ENCODE measurements at places on chromosomes 16 and 17. TPM values are rescaled to one million over a fixed set of nuclear protein-coding genes. Genes with fewer than 3 reads are reported as not detected.

GRCh38 chr17:10499950-10500349, 18.4 kb downstream of the MYH1 start:
- no peak for DNase-seq

The AMDHD2 gene
- 29.0 TPM for total RNA-seq

DNA sequence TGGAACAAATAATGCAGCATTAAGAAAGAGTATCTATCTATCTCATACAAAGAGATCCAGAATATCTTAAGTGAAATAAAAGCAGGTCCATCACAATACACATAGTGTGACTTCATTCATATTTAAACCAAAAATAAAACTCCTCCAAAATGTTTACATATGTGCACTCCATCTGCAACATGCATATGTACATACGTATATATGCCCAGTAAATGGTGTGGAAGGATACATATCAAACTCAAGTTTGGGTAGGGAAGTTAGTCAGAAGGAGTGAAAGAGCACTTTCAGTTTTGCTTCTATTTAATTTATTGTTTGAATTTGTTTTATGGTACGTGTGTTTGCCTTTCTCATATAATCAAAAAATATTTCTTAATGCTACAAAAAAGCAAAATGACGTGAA, 12.0 kb upstream of the ADAT1 start:
- DNase-seq, result no peak

DNA sequence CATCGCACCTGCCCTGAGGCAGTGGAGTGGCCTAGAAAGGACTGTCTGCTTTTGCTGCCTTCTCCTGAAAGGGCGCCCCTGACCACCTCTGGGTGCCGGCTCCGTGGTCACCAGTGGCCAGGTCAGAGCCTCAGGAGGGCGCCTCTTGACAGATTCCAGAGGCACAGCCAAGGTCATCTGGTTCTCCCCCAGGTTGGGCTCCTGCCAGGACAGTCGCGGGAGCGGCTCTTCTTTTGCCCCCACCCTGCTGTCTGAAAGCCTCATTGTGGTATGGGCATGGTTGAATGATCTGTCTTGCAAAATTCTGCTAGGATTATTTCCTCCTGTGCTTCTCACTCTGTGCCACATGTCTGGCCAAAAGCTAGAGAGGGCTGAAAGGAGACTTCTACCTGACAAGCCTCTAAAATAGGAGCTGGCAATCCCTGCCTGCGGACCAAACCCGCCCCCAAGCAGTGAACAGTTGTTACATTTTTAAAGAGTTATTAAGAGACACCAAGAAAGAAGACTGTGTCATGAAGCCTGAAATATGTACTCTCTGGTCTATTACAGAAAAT, 82.8 kb downstream of the SNX29 start:
- DNase-seq, result no peak

The CCL23 gene
- total RNA-seq, result not detected

GRCh38 chr16:88783391-88784073, 1.5 kb downstream of the PIEZO1 start:
- DNase-seq, result no peak

- peak; percentile 68 for DNase-seq
These were observed 5.9 kb downstream of the KDM6B start for GRCh38 chr17:7839876-7840261.

DNA sequence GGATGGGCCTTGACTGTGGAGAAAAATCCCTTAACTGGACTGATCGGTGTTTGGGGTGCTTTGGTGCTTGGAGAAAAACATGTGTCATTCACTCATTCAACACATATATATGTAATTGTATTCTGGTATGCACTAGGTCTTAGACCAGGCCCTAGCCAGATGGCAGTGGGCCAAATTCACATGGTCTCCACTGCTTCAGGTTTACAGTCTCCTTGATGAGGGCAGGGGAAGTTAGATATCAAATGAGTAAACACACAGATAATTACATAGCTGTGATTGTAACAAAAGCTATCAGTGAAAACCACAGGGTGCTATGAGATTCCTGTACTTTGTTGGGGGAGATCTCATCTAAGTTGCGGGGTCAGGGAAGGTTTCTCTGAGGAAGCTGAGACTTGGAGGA, 78.8 kb downstream of the WWP2 start:
- DNase-seq, result no peak

- peak; percentile 88 for DNase-seq
These were observed 878 bp downstream of the HEXIM1 start for GRCh38 chr17:45149037-45149668.

The OR3A2 gene
- total RNA-seq, result 1.8 TPM

The ITGB4 gene
- total RNA-seq, result 1.8 TPM

The DPEP1 gene
- not detected for total RNA-seq

The IRX3 gene
- total RNA-seq, result not detected

The CA5A gene
- total RNA-seq, result not detected

The HOXB2 gene
- total RNA-seq, result 12.6 TPM

DNA sequence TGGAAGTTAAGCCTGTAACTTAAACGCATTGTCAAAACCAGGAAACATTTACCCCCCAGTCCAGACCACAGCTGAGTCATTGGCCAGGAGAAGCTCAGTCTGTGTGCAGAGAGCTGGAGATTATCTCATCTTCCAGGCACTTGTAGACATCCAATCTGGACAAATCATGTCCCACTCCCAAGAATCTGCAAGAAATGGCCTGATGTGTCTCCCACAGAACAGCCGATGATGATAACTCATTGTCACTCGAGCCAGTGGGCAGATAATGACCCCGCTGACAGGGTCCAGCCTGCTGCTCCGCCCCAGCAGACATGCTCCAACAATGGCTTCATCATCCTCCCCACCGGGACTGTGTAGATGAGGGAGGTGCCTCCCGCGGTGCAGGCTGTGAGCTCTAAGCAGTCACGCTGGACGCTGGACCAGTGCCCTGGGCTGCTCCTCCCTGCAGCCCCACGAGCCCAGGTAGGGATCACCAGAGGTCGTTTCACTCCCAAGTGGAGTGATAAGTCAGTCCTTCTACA, 322.5 kb downstream of the C16orf95 start:
- no peak for DNase-seq

- DNase-seq, result no peak
These were observed 25.8 kb upstream of the STH start for GRCh38 chr17:45973099-45973780.

The AATK gene
- total RNA-seq, result 0.98 TPM

GRCh38 chr17:43018008-43018853, 4.0 kb downstream of the VAT1 start:
- DNase-seq, result no peak

The PER1 gene
- total RNA-seq, result 129 TPM

DNA sequence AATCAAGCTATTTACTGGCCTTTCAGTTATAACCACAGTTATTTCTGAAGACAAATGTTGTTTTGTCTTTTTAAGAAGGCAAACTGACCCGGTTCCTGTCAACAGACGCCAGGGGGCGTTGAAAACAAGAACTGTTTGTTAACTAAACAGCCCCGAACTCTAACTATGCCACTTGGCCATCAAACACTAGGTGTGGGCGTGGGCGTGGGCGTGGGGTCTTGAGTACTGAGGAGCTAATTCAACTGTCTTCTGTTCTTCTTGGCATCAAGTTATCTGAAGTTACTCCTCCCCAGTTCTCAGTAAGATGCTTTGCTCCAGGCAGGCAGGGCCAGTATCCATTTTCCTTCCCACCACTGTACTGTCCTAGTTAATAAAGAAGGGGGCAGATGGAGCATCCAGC, 63.3 kb upstream of the MTMR4 start:
- DNase-seq, result peak; percentile 65

GRCh38 chr16:1647856-1648255, 30.2 kb upstream of the JPT2 start:
- no peak for DNase-seq

The UQCRC2 gene
- total RNA-seq, result 383 TPM

DNA sequence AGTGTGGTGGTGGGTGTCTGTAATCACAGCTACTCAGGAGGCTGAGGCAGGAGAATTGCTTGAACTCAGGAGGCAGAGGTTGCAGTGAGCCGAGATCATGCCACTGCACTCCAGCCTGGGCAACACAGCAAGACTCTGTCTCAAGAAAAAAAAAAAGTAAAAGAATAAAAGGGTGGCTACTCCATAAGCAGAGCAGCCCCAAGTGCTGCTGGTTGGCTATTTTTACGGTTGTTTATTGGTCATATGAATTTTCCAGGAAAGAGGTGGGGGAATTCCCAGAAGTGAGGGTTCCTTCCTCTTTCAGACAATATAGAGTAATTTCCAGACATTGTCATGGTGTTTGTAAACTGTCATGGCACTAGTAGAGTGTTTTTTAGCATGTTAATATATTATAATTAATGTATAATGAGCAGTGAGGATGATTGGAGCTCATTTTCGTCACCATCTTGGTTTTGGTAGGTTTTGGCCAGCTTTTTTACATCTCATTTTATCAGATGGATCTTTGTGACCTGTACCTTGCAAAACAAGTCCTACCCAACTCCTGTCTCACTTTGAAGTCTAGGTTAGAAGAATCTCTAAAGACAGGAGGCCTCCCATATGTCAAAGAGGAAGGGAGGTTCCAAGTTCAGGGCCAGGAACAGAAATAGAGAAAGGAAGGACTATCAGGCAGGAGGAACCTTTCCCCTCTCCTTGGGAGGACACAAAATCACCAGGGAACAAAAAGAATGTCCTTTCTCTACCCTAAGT, 39.1 kb downstream of the HOXB1 start:
- peak; percentile 16 for DNase-seq

The SLC22A31 gene
- 0.20 TPM for total RNA-seq

DNA sequence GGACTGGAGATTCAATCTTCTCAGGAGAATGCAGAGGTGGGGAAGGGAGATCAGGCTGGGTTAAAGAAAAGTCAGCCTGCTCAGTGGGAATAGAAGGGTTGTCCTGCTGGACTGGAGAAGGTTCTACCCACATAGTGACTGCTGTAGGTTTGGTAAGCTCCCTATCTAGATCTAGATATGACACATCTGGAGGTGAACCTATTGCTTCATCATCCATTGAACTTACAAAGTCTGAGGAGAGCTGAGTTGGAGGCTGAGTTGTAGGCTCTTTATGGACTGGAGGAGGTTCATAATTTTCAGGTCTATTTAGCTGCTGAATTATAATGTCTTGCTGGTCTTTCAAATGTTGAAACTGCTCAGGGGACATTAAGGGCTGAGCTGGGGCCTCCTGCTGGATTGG, 46.0 kb upstream of the NF1 start:
- no peak for DNase-seq

The CCL7 gene
- total RNA-seq, result not detected

- DNase-seq, result peak; percentile 66
These were observed 10.8 kb downstream of the TMEM235 start for GRCh38 chr17:78242024-78242742.

DNA sequence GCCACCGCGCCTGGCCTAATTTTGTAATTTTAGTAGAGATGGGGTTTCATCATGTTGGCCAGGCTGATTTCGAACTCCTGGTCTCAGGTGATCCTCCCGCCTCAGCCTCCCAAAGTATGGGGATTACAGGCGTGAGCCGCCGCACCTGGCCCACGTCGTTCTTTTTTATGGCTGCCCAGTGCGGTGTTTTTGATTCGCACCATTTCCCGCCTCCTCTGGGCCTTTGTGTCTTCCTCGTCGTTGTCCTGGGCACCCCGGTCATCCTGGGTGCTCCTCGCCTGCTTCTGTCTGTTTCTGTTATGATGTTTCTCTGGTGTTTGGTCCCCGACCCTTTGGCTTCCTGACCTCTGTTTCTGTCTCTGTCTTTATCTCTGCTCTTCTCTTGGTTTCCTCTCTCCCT, 15.0 kb downstream of the CBX4 start:
- no peak for DNase-seq

The GNGT2 gene
- 21.7 TPM for total RNA-seq

GRCh38 chr17:32341141-32341856, 674 bp downstream of the C17orf75 start:
- DNase-seq, result peak; percentile 75

The MRM1 gene
- total RNA-seq, result 24.5 TPM

DNA sequence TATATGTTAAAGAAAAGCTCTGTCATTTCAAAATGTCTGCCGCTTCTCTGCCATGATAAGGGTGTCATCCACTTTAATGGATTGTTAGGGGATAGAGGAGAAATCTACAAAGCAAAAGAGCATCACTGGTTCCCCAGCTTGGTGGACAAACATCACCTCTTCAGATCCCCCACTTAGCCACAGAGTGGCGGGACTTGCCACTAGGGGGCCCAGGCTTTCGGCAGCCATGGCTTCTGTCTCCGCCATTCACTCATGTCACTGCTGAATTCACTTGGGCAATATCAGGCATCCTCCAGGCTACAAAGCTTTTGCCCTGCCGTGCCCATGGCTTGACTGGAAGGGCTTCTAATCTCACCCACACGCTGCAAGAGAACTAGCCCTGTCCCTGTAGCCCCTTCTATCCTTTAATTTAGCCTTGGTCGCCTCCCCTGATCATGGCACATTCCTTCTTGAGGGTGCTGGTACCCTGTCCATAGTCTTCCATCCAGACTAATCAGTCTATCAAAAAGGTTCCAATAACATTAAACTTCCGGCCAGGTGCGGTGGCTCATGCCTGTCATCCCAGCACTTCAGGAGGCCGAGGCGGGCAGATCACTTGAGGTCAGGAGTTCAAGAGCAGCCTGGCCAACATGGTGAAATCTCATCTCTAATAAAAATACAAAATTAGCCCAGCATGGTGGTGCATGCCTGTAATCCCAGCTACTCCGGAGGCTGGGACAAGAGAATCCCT, 34.7 kb downstream of the SBK1 start:
- DNase-seq, result peak; percentile 84

The MMP2 gene
- not detected for total RNA-seq

DNA sequence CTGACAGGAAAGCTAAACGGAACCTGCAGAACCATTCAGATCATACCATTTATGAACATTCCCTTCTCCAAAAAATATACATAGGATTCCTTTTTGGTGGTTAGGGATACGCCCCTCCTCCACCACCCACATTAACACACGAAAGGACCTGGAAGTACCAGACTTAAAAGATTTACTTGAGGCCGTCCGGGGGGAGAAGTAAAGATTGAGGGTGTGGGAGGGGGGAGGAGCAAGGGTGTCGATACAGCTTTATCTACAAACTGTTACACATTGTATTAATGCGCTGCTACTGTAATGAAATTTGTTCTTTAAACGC, 537 bp downstream of the PALB2 start:
- peak; percentile 29 for DNase-seq

- DNase-seq, result no peak
These were observed 6.2 kb downstream of the ACE start for GRCh38 chr17:63483038-63483437.

- DNase-seq, result peak; percentile 28
These were observed 435 bp downstream of the RPRML start for GRCh38 chr17:46978489-46979146.

Measured in activated CD8-positive, alpha-beta T cell treated with anti-CD3 and anti-CD28 coated beads for 36 hours (primary cell).